ENCODE measurements at places on chromosomes 1 and 21.

GRCh38 chr1:156668801-156669637 is 8.2 kb downstream of the NES start:
- no peak for DNase-seq

GRCh38 chr21:45439161-45439872 is 34.4 kb downstream of the COL18A1 start:
- DNase-seq: peak; percentile 79

- peak; percentile 53 for DNase-seq
These were observed 6.0 kb downstream of the CYB561D1 start for GRCh38 chr1:109499661-109500536.

DNA sequence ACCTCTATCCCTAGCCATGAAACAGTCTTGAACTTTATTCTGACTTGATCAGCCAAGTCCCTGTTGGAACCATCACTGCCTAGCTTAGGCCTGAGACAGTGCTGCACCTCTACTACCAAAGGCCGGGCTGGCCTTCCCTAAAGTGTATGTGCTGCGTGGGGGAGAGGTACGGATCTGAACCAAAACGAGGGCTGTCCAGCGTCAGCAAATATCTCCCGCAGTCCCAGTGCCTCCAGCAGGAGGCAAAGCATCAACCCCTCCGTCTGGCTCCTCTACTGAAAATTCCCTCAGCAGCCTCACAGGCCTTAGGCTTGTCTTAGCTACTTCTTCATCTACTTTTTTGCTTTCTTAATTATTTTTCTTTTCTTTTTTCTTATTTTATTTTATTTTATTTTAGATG is 33.3 kb upstream of the KIF26B start:
- DNase-seq: no peak

DNA sequence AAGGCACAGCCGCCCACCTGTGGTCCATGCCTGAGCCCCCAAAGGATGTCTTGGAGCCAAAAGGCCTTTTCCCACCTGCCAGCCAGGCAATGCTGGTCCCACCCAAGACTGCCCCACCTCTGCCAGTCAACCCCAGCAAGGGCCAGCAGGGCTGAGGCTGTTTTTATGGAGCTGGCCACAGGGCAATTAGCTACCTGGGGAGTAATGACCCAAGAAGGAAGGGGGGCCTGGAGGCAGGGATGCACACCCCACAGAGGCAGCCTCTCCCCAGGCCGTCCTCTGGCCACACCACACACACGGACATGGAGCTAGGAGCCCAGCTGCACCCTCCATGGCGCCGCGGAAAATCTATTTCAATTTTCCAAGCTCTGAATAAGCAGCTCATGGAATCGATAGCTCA is 27.2 kb downstream of the CHD5 start:
- DNase-seq: no peak

DNA sequence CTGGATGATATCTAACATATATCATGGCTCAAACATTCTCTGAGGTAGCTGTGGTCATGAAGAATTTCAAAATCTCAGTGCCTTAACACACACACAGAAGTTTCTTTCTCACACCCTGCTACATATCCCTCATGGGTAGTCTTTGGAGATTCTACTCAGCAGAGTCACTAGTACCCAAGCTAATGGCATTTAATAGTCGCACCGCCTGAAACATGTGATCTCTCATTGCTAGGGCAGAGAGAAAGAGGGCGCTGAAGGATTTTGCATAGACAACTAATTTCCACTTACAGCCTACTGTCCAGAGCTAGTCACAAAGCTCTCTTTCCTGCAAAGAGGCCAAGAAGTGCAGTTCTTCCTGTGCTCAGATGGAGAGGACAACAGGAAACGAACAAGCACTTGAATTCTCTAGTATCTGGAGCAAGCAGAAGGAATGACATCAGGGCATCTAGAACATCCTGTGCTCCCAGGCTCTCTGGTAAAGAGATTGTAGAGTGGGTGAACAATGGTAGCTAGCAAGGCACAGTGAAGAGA is 183.4 kb upstream of the PTBP2 start:
- peak; percentile 72 for DNase-seq

DNA sequence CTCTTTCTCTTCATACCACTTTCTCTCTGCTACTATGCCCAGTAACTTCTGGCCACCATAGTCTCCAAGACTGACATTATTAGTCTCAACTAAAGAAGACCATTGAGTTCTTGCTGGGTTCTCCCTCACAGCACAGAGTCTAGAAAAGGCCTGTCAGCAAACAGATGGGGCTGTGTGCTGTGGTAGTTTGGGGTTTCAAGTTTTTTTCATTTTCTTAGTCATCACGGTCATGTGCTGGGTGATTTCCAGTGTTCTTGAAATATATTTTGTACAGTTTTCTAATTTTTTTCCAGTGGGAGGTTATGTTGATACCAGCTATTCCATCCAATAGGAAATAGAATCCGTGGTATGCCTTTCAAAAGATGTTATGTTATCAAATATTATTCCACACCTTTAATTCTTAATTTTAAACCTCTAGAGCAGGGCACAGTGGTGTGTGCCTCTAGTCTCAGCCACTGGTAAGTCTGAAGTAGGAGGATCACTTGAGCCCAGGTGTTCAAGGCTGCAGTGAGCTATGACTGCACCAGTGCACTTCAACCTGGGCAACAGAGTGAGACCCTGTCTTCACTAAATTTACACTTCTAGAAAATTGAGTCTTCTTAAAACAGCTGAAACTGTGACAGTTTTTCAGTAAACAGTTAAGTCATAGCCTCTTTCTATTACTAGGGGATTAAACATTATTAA is 8.3 kb downstream of the CFHR2 start:
- no peak for DNase-seq

- DNase-seq: no peak
These were observed 200.3 kb downstream of the DSCAM start for GRCh38 chr21:40646651-40647050.
